ENCODE measurements at places on chromosomes 16 and 17. TPM values are rescaled to one million over a fixed set of nuclear protein-coding genes. Genes with fewer than 3 reads are reported as not detected.

ITGAX gene
- 0.33 TPM for total RNA-seq

BAHCC1 gene
- total RNA-seq: 21.5 TPM

PRSS33 gene
- total RNA-seq: 0.44 TPM

SGCA gene
- 0.39 TPM for total RNA-seq

PRSS8 gene
- total RNA-seq: 78.8 TPM

SLFN12L gene
- 0.16 TPM for total RNA-seq

CACNG5 gene
- 3.1 TPM for total RNA-seq

GRCh38 chr17:57670769-57671569 is 74.1 kb downstream of the CCDC182 start:
- no peak overlapping the region for H3K4me3 ChIP-seq
- peaks cover 2% of the 10 kb centered on the region for H3K36me3 ChIP-seq
- no peaks in the 10 kb centered on the region for H3K27me3 ChIP-seq

GRCh38 chr17:74582633-74583032 is 9.4 kb downstream of the CD300LD start:
- no peaks in the 10 kb centered on the region for H3K36me3 ChIP-seq
- peaks cover 7% of the 10 kb centered on the region for H3K27me3 ChIP-seq
- no peak overlapping the region for H3K27ac ChIP-seq
- no peak for DNase-seq
- no peak overlapping the region for H3K4me3 ChIP-seq

DNA sequence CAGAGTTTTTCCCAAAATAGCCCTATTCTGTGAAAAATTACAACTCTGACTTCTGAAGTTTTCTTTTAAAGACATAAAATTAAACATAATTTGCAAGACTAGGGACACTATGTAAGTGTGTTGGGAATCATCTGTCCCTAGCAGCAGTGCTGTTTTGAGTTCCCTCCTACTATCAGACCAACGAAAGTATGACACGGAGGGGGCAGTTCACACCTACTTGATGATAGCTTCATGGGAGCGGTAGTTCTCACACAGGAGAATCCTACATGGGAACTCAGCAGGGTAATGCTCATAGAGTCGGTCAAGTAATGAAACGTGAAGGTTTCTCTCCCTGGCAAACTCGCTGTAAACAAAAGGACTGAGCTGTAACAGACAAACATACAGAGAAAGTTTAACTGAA is 96.6 kb downstream of the HELZ start:
- H3K4me3 ChIP-seq: no peak overlapping the region
- peak overlapping the region; percentile 23 for H3K27ac ChIP-seq
- no peak for DNase-seq
- peaks cover 21% of the 10 kb centered on the region for H3K4me1 ChIP-seq
- peaks cover 26% of the 10 kb centered on the region for H3K36me3 ChIP-seq

DNA sequence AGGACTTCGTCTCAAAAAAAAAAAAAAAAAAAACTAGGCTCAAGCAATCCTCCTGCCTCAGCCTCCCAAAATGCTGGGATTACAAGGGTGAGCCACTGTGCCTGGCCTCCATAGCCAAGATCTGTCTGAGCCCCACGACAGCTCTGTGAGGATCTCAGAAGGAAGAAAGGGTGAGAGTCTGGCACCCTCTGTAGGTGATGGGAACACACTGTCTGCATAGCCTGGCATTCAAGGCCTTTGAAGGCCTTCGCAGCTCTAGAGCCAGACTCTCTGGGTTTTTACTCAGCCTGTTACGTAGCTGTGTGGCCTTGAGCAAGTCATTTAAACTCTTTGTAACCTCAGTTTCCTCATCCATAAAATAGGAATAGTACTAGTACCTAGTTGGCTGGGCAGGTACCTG is 6.3 kb upstream of the XPO6 start:
- peak; percentile 30 for DNase-seq
- no peaks in the 10 kb centered on the region for H3K36me3 ChIP-seq
- no peaks in the 10 kb centered on the region for H3K27me3 ChIP-seq
- H3K4me1 ChIP-seq: peaks cover 7% of the 10 kb centered on the region
- no peak overlapping the region for H3K27ac ChIP-seq

GRCh38 chr17:44910231-44911106 is 4.8 kb downstream of the GFAP start:
- no peaks in the 10 kb centered on the region for H3K36me3 ChIP-seq
- H3K4me1 ChIP-seq: peaks cover 10% of the 10 kb centered on the region
- H3K27me3 ChIP-seq: peaks cover 41% of the 10 kb centered on the region
- no peak overlapping the region for H3K27ac ChIP-seq
- H3K4me3 ChIP-seq: peak overlapping the region; percentile 66
- DNase-seq: no peak

DNA sequence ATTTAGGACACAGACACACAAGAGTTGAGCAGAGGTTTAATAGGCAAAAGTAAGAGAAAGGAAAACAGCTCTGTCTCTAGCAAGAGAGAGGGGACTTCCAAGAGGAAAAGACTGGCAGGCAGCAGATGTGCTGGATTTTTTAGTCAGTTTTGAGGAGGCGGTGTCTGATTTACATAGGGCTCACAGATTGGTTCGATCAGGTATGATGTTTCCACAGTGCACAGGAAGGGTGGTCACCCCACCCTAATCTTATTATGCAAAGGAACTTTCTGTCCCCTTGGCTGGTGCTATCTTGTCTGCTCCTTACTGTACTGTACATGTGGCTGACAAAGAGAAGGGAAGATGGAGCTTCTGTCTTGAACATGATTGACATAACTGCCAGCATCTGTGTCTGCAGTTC is 25.3 kb downstream of the BFAR start:
- no peak for DNase-seq
- H3K4me3 ChIP-seq: no peak overlapping the region
- H3K27ac ChIP-seq: peak overlapping the region; percentile 55
- H3K4me1 ChIP-seq: no peaks in the 10 kb centered on the region

- peaks cover 51% of the 10 kb centered on the region for H3K4me1 ChIP-seq
- peak overlapping the region; percentile 82 for H3K4me3 ChIP-seq
- H3K27ac ChIP-seq: peak overlapping the region; percentile 84
- peaks cover 4% of the 10 kb centered on the region for H3K27me3 ChIP-seq
Measured at GRCh38 chr16:3879258-3879886, 1.1 kb downstream of the CREBBP start.

DNA sequence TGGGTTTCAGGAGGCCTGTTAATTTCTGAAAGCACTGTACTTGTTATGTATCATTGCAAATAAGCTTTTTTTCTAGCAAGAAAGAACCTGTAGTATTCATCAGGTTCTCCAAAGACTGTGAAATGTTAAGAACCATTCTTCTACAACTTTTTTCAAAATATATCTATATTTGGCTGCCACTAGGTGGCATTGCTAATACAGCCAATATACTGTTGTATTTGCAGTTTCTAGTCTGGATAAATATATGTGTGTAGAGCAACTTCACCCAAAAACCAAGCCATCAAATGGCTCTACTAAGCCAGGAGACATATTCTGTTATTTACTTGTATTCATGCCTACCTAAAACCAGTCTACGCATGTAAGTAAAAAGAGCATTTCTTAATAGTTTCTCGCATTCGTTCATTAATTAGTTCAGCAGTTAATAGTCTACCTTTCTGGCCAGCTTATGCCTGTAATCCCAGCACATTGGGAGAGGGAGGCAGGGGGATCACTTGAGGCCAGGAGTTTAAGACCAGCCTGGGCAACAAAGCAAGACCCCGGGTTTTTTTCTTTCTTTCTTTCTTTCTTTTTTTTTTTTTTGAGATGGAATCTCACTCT is 39.5 kb downstream of the VMP1 start:
- peaks cover 16% of the 10 kb centered on the region for H3K36me3 ChIP-seq
- no peak overlapping the region for H3K4me3 ChIP-seq
- no peaks in the 10 kb centered on the region for H3K27me3 ChIP-seq

GRCh38 chr16:30621765-30622164 is 11.6 kb upstream of the ZNF689 start:
- no peaks in the 10 kb centered on the region for H3K36me3 ChIP-seq
- DNase-seq: no peak
- no peak overlapping the region for H3K4me3 ChIP-seq
- no peak overlapping the region for H3K27ac ChIP-seq

DNA sequence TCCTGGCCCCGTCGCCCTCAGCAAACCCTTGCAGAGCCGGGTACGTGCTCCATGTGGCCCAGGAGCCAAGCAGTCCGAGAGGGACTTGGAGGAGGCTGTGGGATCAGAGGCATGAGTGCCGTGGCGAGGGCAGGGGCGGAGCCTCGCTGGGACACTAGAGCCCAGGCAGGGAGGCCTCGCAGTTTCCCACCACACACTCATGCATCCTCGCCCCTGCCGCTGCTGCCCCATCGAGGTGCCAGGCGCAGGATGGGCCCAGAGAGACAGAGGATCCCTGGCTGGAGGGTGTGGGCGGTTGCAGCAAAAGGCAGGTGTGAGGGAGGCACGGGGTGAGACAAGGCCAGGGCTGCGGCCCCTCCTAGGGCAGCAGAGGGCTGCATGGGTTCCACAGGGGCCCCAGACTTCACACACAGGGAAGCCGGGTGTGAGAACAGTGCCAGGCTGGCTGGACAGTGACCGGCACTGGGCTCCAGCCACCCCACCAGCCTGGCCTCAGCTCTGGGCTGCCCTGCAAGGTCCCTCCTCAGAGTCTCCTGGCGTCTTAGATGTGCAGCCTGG is 7.7 kb downstream of the BCAR1 start:
- H3K27ac ChIP-seq: peak overlapping the region; percentile 98
- no peak overlapping the region for H3K4me3 ChIP-seq
- DNase-seq: no peak
- no peaks in the 10 kb centered on the region for H3K27me3 ChIP-seq
- H3K36me3 ChIP-seq: peaks cover 37% of the 10 kb centered on the region

GRCh38 chr17:75881678-75882454 is 3.5 kb upstream of the TRIM47 start:
- no peak overlapping the region for H3K4me3 ChIP-seq
- no peak for DNase-seq
- H3K4me1 ChIP-seq: peaks cover 6% of the 10 kb centered on the region
- H3K36me3 ChIP-seq: no peaks in the 10 kb centered on the region
- peaks cover 33% of the 10 kb centered on the region for H3K27me3 ChIP-seq
- H3K27ac ChIP-seq: no peak overlapping the region

DNA sequence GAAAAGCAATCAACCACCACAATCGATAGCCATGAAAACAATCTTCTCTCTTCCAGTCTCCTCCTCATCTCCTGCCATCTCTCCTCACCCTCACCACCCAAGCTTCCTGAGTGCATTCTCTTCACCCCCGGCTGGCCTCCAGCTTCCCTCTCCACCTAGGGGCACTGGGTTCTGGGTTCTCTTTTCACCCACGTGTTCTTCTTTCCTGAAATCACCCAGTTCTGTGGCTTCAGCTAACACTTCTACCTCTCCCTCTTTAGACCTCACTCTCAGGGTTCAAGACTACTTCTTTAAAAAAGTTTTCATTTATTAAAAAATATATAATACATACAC is 8.2 kb downstream of the ITGAM start:
- H3K27me3 ChIP-seq: peaks cover 2% of the 10 kb centered on the region
- peaks cover 18% of the 10 kb centered on the region for H3K4me1 ChIP-seq
- no peak overlapping the region for H3K4me3 ChIP-seq
- peak overlapping the region; percentile 66 for H3K27ac ChIP-seq

- no peak for DNase-seq
- no peaks in the 10 kb centered on the region for H3K4me1 ChIP-seq
Measured at GRCh38 chr16:88955906-88956305, 21.1 kb downstream of the CBFA2T3 start.

DNA sequence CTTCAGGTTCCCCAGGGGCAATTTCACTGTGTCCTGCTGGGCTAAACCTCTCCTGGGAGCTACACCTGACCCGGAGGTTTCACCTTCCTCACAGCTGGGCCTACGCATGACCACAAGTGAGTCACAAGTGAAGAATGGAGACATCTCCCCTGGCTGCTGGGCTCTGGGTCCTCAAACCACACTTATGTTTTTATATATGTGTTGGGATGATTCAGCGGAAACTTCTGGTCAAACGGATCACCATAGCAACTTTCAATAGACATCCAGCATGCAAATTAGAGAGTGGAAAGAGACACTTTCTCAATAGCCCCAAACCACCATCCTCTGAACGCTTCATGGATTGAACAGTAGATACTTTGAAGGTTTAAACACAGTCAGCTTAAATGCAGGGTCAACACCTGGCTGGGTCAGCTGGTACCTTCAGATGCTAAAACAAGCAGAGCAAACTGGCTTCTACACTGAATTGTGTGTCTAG is 28.0 kb upstream of the MAF start:
- H3K27me3 ChIP-seq: peaks cover 2% of the 10 kb centered on the region
- DNase-seq: no peak
- no peak overlapping the region for H3K27ac ChIP-seq
- H3K4me1 ChIP-seq: no peaks in the 10 kb centered on the region
- H3K4me3 ChIP-seq: no peak overlapping the region

DNA sequence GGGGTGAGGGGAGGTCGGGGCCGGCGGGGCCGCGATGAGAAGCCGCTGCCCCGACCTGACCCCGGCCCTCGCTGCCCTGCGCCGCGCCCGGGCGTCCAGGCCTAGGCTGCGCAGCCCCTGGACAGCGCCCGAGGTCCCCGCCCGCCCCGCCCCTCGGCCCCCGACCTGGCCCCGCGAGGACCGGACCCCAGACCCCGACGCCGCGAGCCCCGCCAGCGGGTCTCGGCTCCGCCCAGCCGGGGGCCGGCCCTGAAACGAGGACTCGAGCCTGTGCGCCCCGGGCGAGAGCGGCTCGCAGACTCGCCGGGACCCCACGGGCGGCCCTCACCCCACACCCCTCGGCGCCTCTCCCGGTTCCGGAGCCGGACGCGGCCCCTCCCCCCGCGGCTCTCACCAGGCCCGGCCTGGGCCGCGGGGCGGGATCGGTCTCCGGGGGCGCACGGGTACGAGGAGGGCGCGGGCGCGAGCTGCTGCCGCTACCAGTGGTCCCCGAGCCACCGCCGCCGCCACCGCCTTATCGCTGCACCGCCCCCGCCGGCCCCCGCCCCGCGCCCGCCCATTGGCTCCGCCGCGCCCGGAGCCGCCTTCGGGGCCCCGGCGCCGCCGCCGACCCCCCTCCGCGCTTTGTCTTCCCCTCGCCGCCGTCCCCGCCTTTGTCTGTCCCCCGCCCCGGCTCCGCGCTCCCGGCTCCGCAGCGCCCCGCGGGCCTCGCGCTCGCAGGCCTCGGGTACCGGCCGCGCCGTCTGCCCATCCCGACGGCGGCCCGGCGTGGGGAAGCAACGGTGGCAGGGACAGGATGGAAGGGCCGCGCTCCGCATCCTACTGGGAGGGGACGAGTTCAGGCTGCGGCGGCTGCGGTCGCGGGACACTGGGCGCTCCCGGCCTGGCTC is at the start of gene LIMD2:
LIMD2 (minus strand) TSS at position 488 of the 890 bp plus-strand sequence. CDS start 827 bp downstream, outside the sequence.
- H3K36me3 ChIP-seq: peaks cover 17% of the 10 kb centered on the region
- peaks cover 49% of the 10 kb centered on the region for H3K4me1 ChIP-seq
- peaks cover 6% of the 10 kb centered on the region for H3K27me3 ChIP-seq
- H3K27ac ChIP-seq: no peak within 1 kb of the TSS
- H3K4me3 ChIP-seq: peak within 1 kb of the TSS; percentile 70
- peak; percentile 76 for DNase-seq

DNA sequence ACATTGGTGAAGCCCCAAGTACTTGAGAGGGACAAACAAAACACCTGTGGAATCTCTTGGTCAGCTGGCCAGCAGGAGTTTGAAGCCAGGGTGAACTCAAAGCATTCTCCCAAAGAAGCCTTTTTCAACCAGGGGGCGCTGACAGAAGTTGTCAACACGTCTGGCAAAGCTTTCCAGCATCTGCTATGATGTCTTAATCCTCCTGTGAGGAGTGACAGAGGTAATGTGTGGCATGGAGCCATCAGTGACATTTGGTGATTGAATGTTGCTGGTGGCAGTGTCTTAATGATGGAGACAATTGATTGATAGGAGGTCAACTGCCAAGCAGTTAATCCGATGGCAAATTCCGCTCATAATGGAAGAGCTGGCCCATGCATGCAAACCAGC is 257.6 kb upstream of the HSBP1 start:
- H3K36me3 ChIP-seq: no peaks in the 10 kb centered on the region
- H3K4me3 ChIP-seq: no peak overlapping the region

GRCh38 chr16:47125757-47126156 is 18.0 kb downstream of the NETO2 start:
- no peak overlapping the region for H3K4me3 ChIP-seq
- H3K27me3 ChIP-seq: no peaks in the 10 kb centered on the region
- no peak for DNase-seq
- H3K36me3 ChIP-seq: peaks cover 5% of the 10 kb centered on the region
